ENCODE measurements at places on chromosomes 12 and 14.

DNA sequence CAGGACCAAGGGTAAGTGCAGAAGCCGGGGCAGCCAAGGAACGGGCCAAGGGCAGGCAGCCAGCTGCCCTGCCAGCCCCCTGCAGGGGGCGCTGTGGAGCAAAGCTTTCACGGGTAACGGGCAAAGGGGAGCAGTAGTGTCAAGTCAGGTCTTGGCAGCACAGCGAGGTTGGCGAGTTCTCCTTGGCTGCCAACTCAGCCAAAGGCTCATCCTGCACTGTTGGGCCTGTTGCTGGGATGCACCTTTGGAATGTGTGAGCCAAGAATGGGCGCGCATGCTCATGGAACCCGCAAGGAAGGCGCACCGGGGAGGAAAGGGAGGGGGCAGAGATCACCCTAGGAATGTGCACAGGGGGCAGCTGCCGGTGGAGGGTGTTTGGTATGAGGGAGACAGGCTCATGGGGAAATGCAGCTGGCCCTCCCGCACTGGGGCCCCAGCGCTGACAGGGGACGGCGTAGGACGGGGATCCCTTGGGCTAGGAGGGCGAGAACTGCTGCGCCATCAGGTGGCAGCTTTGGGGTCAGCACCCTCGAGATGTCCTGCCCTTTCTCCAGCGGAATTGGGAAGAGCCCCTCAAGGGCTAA, 138.0 kb downstream of the ASCL4 start:
- peak; percentile 55 for DNase-seq

GRCh38 chr12:92224685-92225331, 79.2 kb upstream of the BTG1 start:
- DNase-seq = no peak

- DNase-seq = no peak
Observed at GRCh38 chr12:113980537-113981337, 14.6 kb upstream of the RBM19 start.

- DNase-seq = no peak
Observed at GRCh38 chr12:8899830-8900229, 14.5 kb upstream of the PHC1 start.

DNA sequence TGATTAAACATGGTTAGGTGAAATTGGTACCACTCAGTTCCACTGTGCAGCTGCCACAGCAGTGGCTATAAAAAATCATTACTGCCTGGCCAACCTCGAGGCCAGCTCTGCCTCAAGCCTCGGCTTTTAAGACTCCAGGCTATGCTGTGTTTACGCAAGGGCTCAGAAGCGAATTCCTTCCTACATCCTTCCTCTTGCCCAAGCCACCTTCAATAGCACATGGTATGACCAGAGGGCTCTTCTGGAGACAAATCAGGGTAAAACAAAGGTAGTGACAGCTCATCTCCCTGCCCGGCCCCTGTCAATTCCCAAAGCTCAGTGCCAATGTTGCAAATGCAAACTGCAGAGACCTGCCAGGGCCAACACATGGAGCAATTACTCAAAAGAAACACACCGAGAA, 31.9 kb downstream of the NUAK1 start:
- DNase-seq = no peak

DNA sequence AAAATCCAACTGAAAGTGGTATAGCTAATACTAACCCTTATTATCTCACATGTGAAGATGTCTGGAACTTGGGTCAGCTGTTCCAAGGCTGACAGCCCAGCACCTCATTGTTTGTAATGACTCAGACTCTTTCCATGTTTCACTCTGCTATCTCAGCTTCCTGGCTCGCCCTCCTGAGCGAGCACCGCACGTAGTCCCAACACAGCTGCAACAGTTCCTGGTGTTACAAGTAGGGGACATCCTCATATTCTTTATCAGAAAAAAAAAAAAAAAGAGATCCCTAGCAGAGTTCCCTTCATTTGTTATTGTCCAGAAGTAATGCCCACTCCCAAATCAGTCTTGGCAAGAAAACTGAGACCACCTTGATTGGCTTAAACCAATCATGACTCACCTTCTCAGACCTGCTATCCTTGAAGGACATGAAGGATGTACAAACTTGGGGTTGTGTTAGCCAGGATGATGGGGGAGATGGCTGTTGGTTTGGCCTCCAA, 92.5 kb downstream of the ADCK1 start:
- DNase-seq = no peak

DNA sequence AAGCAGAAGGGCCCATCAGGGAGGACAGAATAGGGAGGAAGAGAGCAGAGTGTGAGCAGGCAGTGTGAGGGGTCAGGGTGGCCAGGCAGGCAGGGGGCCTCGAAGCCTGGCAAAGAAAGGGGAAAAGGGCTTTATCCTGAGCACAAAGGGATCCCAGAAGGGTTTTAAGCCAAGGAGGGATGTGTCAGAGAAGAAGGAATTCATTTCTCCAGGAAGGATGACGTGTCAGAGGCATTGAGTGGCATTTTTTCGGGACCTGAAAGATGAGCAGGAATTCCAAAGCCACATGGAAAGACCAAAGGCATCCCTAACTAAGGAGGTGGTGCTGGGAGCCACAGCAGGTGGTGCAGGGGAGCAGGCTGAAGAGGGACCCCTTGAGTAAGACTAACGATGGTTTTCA, 132.1 kb downstream of the DICER1 start:
- no peak for DNase-seq

DNA sequence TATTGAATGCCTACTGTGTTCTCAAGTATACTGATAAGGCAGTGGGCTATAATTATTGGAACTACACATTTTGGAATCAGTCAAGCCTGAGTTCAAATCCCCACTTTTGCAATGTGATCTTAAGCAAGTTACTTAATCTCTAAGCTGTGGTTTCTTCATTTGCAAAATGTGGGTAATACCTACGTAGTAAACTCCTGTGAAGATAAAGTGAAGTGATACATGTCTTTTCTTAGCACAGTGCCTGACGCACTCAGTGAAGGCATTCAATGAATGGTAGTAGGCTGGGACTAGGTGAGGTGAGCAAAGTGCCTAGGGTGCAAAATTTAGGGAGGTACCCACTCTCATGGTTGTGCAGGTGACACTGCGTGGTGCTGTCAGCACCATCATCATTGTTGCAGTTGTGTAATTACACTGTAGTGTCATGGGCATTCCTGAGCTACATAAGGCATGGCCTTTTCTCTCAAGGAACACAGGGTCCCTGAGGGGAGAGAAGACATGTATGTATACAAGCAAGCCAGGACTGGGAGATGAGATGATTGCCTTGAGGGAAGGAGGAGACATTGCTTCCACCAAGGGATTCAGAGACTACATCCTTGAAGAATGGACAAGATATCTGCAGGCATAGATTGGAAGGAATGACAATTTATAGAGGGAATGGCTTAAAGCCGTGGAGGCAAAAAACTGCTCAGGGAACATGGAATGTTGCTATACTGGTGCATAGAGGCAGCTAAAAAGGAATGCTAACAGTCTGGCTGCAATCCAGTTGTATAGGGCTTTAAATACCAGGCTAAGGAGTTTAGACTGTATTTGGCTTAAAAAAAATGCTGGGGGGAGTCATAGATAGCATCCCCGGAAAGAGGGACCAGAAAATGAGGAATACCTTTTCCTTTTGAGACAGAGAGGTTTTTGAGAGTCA, 129.2 kb upstream of the ARHGAP5 start:
- DNase-seq = no peak

GRCh38 chr14:105076296-105076804, 11.1 kb upstream of the GPR132 start:
- DNase-seq = no peak
